Cardiac muscle cell (in vitro differentiated cells and primary cell): ENCODE measurements at places on chromosomes 5 and 9. TPM values are rescaled to one million over a fixed set of nuclear protein-coding genes. Genes with fewer than 3 reads are reported as not detected.

DNA sequence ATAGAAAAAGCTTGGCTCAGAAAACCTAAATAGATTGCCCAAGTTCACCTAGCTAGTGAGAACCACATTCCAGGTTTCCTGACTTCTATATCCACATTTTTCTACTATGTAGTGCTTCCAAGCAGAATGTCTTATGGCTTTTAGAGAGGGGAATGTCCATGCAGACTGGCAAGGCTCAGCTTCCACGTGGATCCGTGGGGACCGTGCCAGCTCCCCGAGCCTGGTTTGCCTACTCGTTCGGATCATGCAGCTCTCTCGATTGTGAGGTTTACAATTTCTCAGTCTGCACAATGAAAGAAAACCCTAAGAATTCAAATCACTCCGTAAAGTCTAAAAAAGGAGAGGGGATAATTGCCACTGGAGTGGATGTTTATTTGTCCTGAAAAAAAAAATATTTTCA, 256.5 kb upstream of the NR4A3 start:
- DNase-seq = no peak

Gene CTNNAL1
- total RNA-seq = 55.7 and 64.7 TPM in 2 replicates

Gene LPAR1
- 0.77 and 1.5 TPM in 2 replicates for total RNA-seq

- no peak for DNase-seq
Observed at GRCh38 chr9:122978601-122979000, 37.8 kb downstream of the RABGAP1 start.

Gene FBP1
- 0.46 and 2.9 TPM in 2 replicates for total RNA-seq

Gene SV2C
- 0.24 and 0.28 TPM in 2 replicates for total RNA-seq

Gene RANBP17
- total RNA-seq = 16.8 and 20.0 TPM in 2 replicates

DNA sequence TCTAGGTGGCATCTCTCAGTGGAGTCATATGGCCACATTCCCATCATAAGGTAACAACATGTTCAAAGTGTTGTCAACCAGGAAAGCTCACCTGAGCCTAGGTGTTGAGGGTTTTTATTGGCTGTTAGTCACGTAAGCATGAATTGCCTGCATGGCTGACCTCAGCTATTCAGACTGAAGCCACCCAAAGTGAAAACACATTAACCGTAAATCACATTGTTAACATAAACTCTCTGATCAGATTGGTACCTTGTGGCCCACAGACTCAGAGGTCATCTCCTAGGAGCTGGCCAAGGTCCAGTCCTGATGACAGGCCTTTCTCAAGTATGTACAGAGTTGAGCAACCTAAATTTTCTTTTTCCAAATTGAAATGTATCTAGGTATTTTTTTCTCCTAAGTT, 26.7 kb downstream of the SRFBP1 start:
- DNase-seq = no peak

Gene NRARP
- total RNA-seq = 8.8 and 16.5 TPM in 2 replicates

GRCh38 chr5:94545870-94546625, 72.4 kb downstream of the KIAA0825 start:
- DNase-seq = no peak

- DNase-seq = peak; percentile 55
Observed at GRCh38 chr5:30099634-30100033, 1093.9 kb upstream of the CDH6 start.

DNA sequence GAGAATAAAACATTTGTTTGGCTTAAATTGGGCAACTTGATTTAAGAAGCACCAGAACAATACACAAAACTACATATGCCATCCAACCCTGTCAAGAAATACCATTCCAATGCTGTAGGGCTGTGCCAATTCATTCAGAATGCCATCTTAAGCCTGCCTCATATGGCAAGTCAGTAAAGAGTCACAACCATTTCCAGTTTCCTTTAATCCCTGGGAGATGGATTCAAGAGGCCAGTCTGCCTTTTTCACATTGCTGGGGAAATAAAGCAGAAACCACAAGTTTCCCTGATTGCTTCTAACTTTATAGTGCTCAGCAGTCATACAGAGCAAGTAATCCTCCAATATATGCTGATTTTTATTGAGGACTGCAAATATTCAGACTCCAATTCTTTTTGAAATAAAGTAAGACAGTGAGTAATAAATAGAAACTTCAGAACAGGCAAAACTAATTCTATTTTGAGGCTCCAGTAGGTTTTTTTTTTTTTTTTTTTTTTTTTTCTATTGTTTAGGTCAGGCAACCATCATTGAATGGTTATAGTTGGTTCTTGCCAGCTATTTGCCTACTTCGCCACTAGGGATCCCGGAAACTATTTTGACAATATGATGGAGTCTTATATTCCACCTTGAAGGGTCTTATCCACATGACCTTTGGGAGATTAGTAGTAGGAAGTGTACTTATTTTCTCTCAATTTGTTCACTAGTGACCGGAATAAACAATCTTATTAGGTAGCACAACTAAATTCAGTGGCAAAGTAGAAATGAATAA, 400.9 kb upstream of the MEF2C start:
- DNase-seq = no peak

Gene BTNL3
- total RNA-seq = not detected in 2 replicates

DNA sequence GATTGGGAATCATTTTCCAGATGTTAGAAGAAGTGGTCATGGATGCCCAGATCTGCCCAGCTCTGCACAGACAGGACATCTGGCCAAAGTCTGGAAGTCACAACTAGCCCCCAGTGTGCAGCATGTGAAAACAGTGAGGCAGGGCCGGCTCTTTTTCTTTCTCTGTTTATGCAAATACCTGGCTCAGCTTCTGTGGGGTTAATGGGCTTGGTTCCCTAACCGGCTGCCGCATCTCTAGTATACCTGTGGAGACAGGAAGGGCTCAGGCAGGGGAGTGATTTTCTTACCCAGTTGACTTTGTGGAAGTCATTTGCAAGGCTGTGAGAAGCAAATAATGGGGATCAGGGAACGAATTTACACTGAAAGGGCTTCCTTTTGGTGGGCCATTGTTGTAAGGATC, 254.8 kb upstream of the PANK3 start:
- no peak for DNase-seq

- no peak for DNase-seq
Observed at GRCh38 chr5:126009566-126009965, 413.6 kb upstream of the GRAMD2B start.

Gene COL23A1
- 19.7 and 43.0 TPM in 2 replicates for total RNA-seq

GRCh38 chr5:172640822-172641358, at the start of gene NEURL1B:
TSS of gene NEURL1B (plus strand) at chr5:172641263. CDS start at chr5:172641407, 144 bp downstream.
- peak; percentile 63 for DNase-seq

Gene SPINK6
- not detected in 2 replicates for total RNA-seq

GRCh38 chr9:32580631-32581300, 7.8 kb upstream of the NDUFB6 start:
- DNase-seq = no peak
